ENCODE measurements at places on chromosomes 5 and 9.

- no peak for DNase-seq
- no peaks in the 10 kb centered on the region for H3K4me1 ChIP-seq
- no peak overlapping the region for H3K4me3 ChIP-seq
- peaks cover 72% of the 10 kb centered on the region for H3K36me3 ChIP-seq
- no peaks in the 10 kb centered on the region for H3K27me3 ChIP-seq
Measured at GRCh38 chr9:426264-426663, 211.6 kb downstream of the DOCK8 start.

DNA sequence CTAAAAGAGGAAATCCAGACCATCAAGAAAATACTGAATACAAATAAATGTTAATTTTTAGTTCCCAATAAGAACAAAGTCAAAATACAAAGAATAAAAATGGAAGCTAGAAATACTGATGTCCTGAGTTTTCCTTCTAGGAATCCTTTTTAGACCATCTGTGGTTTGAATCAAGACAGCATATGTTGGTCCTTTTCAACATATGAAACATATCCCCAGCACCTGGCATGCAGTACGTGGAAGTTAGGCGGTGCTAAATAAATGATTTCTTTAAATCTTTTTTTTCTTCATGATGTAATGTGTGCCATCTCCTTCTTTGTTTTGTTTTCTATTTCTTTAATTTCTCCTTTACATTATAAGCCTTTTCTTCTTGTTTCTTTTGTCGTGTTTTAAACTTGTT is 34.0 kb downstream of the KIAA1958 start:
- DNase-seq = no peak
- H3K27ac ChIP-seq = no peak overlapping the region
- no peaks in the 10 kb centered on the region for H3K4me1 ChIP-seq
- H3K36me3 ChIP-seq = no peaks in the 10 kb centered on the region
- no peaks in the 10 kb centered on the region for H3K27me3 ChIP-seq
- no peak overlapping the region for H3K4me3 ChIP-seq

- H3K4me3 ChIP-seq = no peak overlapping the region
- H3K36me3 ChIP-seq = no peaks in the 10 kb centered on the region
- H3K27me3 ChIP-seq = no peaks in the 10 kb centered on the region
- H3K27ac ChIP-seq = no peak overlapping the region
Measured at GRCh38 chr5:10524376-10525123, 39.3 kb upstream of the ANKRD33B start.

GRCh38 chr5:35683466-35683865 is 65.8 kb downstream of the SPEF2 start:
- H3K36me3 ChIP-seq = no peaks in the 10 kb centered on the region
- no peak overlapping the region for H3K27ac ChIP-seq
- H3K27me3 ChIP-seq = no peaks in the 10 kb centered on the region
- peaks cover 6% of the 10 kb centered on the region for H3K4me1 ChIP-seq
- no peak overlapping the region for H3K4me3 ChIP-seq

GRCh38 chr5:158069838-158070237 is 210.9 kb upstream of the CLINT1 start:
- H3K36me3 ChIP-seq = no peaks in the 10 kb centered on the region
- no peaks in the 10 kb centered on the region for H3K27me3 ChIP-seq
- no peak overlapping the region for H3K4me3 ChIP-seq
- H3K4me1 ChIP-seq = no peaks in the 10 kb centered on the region
- no peak overlapping the region for H3K27ac ChIP-seq

DNA sequence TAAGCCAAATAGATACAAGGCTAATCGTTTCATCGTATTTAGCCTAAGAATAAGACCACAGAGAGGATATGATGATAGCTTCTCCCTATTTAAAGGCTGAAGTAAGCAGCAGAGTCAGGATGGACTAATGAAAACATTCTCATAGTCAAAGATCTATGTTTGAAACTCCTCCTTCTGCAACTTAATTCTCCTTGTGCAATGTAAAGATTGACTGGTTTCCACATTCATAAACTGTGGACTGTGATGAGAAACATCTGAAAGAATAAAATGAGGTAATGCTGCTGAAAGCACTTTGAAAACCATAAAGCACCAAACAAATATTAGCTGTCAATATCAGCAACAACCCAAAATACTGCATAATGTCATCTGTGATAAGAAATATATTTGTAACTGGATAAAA is 361.9 kb downstream of the CSNK1G3 start:
- no peaks in the 10 kb centered on the region for H3K36me3 ChIP-seq
- DNase-seq = no peak
- H3K4me3 ChIP-seq = no peak overlapping the region
- H3K4me1 ChIP-seq = no peaks in the 10 kb centered on the region

Measured in thymus (tissue), 14 donors.